ENCODE measurements at places on chromosomes 11 and 22.

GRCh38 chr11:62599901-62600300 lies 1.8 kb downstream of the MTA2 start:
- no peak for DNase-seq

GRCh38 chr11:104169091-104169490 lies 5.1 kb upstream of the PDGFD start:
- no peak for DNase-seq

GRCh38 chr11:120281143-120281795 lies 41.3 kb downstream of the POU2F3 start:
- DNase-seq, result no peak

DNA sequence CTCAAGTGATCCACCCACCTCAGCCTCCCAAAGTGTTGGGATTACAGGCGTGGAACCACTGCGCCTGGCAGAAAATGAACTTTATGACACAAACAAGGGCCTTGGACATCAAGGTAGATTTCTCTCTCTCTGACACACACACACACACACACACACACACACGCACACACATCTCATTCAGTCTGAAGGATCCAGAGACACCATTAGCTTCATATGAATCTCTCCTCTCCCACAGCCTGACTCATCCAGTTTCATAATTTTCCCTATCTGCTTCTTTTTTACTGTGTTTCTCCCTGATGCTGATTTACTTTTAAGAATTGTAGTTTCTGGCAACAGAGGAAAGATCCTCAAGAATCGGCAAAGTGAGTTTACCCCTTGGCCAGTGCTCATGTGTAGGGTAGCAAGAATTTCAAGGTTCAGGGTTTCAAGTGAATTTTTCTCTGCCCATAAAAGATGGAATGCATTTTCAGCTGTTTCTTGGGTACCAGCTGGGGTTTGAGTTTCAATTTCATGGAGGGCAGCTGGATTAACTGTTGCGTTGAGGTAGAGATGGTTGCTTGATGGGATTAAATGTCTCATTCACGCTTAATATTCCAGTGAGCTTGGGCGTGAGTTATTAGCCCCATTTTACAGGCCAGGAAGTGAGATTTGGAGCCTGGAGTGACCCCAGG lies 3.5 kb downstream of the MYO18B start:
- DNase-seq, result no peak

DNA sequence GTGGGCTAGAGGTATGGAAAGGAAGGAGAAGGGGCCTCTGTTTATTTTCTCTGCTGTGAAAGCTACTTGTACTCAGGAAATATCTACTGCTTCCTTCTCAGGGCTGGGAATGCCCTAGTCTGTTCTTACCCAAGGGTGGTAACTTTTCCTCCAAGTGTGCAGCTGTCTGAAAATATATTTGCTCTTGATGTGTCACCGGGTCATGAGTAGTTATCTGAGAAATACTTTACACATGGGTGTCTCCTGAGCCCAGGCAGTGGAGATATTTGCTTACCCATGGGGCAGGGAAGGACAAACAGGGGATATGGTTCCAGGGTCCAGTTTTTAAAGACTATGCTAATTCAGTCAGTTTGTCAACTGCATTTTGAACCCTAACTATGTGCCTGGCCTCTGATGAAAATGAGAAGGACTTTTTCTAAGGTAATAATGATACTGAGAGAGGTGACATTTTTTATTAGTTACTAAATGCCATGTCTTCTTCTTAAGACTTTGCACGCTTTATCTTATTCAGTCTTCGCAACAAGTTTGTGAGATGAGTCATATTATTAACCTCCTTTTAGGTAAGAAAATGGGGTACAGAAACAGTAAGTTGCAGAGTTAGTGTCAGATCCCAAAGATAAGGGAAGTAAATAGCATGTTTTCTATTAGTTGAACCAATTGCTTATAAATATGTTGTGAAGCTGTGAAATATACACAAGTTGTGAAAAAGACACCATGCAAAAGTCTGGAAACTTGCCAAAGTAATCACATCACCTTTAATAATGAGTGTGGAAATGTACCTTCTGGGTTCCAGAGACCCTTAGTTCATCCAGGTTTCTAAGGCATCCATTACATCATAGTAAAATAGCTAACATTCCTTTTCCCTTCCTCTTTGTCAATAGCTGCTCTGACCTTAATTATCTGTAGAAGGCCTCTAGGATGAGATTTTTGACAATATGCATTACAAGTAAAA lies 22.9 kb downstream of the SYTL2 start:
- peak; percentile 14 for DNase-seq

DNA sequence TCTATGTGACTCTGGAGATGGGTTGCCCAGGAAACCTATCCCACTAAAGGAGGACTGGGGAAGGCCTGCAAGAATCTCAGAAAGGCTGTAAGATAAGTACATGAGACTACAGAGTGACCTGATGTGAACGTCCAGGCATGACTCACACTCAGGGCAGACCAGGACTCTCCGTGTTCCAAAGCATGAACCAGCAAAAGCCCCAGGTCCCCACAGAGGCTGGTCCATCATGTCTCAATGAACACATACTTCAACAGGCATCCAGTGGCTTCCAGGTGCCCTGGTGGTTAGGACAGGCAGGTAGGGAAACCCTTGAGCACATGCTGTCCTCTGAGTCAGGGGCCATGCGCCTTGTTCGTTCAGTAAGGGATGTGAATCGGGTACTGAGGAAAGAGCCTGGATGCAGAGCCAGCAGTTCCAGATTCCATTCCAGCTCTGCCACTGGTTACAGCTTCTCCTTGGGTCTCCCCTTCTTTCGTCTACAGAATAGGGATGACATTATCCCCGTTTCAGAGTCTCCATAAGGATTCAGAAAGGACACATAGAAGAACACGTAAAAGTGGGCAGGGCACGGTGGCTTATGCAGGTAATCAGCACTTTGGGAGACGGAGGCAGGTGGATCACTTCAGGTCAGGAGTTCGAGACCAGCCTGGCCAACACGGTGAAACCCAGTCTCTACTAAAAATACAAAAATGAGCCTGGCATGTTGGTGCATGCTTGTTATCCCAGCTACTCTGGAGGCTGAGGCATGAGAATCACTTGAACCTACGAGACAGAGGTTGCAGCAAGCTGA lies 129.0 kb upstream of the TEAD1 start:
- DNase-seq, result no peak

GRCh38 chr11:87820011-87820410 lies 355.2 kb downstream of the RAB38 start:
- DNase-seq, result no peak

- peak; percentile 48 for DNase-seq
These were observed 6.0 kb downstream of the MALAT1 start for GRCh38 chr11:65504674-65505465.

- peak; percentile 98 for DNase-seq
These were observed at the start of gene RANGAP1 for GRCh38 chr22:41285820-41286638. TSS of gene RANGAP1 (minus strand) at chr22:41286187. CDS start at chr22:41281044, 5,143 bp downstream.

- no peak for DNase-seq
These were observed 498.7 kb downstream of the METTL15 start for GRCh38 chr11:28606930-28607329.

DNA sequence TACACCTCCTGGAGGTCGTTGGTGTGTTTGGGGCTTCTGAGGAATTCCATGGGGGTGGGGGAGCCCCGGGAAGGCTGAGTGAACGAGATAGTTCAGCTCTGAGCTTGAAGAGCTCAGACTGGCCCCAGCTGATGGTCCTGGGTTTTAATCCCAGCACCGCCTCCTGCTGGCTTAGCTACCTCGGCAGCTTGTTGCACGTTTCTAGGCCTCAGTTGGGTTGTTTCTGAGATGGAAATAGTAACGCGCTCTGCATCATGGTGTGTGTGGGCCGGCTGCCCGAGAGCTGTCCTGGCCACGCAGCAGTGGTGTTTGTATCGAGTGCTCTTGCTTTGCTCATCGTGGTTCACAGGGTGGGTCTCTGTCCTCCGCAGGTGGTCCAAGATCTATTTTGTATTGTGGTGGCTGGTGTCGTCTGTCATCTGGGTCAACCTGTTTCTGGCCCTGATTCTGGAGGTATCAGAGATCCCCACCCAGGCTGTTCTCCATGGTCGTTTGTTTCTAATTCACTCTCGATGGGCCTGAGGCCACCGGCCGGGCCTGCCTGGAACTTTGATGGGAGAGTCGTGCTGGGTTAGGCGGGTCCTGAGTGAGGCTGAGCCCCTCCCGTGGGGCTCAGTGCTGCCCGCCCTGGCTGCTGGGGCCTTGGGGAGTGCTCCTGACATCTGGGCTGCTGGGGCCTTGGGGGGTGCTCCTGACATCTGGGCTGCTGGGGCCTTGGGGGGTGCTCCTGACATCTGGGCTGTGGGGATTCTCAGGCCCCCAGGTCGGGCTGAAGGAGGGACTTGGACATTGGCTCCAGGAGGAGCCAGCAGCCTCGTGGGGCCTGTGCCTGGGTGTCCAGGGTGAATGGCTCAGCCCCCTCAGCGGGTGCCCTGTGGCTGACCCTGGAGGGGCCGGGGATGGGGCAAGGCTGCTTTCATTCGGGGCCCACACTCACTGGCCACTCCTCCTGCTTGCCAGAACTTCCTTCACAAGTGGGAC lies 37.7 kb downstream of the TPCN2 start:
- no peak for DNase-seq

GRCh38 chr22:20305894-20306645 lies 13.8 kb downstream of the DGCR6L start:
- DNase-seq, result no peak

DNA sequence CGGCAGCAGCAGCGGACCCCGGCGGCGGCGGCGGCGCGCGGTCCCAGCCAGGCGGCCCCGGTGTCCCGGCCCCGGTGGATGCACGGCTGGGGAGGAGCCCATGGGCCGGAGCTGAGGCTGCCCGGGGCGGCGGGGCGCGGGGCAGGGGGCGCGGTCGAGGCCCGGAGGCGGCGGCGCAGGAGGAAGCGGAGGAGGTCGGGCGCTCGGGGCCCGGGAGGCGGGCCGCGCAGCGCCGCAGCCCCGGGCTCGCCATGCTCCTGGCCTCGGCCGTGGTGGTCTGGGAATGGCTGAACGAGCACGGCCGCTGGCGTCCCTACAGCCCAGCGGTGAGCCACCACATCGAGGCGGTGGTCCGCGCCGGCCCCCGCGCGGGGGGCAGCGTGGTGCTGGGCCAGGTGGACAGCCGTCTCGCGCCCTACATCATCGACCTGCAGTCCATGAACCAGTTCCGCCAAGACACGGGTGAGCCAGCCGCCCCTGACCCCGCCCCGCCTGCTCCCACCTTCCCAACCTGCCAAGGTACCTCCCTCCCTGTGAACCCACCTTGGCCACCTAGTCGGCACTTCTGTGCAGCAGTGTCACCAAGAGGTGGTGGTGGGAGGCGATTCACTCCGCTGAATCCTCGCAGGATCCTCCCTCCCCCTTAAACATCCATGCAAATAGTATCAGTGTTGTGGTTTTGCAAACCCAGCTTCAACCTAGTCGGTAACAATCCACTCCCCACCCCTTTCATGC lies 580 bp downstream of the DTX4 start:
- DNase-seq, result peak; percentile 8

DNA sequence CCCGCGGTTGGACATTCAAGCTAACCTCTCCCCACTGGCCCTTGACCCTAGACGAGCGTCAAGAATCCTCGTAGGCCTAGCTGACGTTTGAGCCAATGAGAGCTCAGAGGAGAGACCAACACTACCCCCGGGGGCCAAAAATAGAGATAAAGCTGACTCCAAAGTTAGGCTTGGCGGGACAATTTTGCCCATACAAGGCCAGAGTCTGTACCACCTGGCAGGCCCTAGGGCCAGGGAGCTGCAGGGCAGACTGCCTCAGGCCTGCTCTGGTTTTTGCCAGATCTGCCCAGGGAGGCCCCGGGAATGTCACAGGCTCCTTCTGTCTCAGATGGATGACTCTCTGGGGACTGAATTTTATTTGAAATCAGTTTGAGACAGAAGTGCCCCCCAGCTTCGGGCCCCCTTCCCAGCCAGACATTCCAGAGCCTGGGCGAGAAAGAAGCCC lies 40.8 kb upstream of the ACCSL start:
- DNase-seq, result no peak

DNA sequence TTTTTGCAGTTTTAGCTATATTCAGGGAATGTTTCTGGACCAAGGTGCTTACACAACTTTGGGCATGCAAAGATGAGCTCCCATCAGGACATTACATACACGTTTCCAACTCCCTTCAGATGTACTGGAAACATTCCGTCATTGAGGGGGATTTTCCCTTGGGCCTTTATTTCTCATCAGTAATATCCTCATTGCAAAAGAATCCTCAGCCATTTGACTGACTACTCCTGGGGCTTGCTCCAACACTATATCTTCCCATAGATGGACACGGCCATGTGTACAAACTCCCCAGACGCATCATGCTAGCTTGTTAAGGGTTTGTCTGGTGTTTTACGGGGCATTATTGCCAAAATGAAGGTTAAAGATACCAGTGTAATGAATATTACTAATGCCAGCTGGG lies 59.3 kb upstream of the NUP160 start:
- no peak for DNase-seq

GRCh38 chr11:120735035-120735434 lies 223.5 kb downstream of the GRIK4 start:
- no peak for DNase-seq

GRCh38 chr11:67160872-67161783 lies 42.1 kb downstream of the KDM2A start:
- no peak for DNase-seq

DNA sequence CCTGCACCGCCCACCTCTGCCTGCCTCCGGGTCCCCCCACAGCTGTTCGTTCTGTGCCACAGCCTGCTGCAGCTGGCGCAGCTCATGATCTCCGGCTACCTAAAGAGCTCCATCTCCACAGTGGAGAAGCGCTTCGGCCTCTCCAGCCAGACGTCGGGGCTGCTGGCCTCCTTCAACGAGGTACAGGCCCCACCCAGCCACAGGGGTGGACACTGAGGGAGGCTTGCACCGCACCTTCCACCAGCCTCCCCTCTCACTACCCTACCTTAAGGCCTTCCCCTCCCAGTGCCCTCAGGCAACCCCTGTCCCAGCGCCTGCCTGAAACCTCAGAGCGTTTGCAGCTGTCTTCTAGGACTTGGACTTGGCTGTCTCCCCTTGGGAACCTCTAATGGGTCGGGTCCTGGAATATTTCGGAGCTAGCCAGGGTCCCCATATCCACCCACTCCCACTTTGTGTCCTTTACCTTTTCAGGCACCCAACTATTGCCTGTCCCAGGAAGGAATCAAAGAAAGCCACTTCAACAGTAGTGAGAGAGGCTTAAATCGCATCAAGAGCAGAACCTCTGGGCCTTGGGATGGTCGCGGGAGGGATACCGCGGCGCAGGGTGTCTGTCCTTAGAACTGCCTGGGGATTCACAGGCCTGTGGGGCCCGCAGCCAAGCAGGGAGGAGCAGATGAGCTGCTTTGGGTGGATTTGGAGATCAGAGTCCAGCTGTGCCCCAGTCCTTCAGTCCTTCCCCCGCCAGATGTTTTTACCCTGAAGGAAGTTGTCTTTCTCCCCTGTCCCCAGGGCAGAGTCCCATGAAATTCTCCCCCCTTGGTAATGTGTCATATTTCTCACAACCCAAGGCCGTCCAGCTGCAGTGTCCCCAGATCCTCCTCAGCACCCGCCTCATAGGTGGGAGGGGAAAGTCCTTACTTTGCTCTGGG lies 13.3 kb downstream of the SLCO2B1 start:
- DNase-seq, result no peak

- peak; percentile 54 for DNase-seq
These were observed 712 bp downstream of the CERK start for GRCh38 chr22:46737105-46737975.

All from RKO (cell line).